RWPE2 (cell line): ENCODE measurements at places on chromosomes 16 and 17.

DNA sequence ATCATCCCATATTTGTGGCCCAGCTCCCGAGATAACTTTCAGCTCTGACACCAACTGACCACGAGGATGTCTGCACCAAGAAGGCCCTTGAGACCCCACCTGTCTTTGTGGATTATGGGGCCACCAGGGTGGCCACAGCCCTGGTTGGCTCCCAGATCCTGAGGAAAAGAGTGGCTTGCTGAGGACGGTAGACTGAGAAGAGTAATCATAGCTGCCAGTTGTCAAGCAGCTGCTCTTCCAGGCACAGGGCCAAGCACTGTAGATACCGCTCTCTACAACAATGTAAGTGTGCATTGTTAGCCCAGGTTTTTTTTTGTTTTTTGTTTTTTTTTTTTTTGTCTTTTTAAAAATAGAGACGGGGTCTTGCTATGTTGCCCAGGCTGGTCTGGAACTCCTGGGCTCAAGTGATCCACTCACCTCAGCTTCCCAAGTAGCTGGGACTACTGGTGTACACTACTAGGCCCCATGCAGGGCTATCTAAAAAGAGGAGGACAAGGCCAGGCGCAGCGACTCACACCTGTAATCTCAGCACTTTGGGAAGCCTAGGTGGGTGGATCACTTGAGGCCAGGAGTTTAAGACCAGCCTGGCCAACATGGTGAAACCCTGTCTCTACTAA, 9.6 kb downstream of the ZNF205 start:
- DNase-seq = no peak

DNA sequence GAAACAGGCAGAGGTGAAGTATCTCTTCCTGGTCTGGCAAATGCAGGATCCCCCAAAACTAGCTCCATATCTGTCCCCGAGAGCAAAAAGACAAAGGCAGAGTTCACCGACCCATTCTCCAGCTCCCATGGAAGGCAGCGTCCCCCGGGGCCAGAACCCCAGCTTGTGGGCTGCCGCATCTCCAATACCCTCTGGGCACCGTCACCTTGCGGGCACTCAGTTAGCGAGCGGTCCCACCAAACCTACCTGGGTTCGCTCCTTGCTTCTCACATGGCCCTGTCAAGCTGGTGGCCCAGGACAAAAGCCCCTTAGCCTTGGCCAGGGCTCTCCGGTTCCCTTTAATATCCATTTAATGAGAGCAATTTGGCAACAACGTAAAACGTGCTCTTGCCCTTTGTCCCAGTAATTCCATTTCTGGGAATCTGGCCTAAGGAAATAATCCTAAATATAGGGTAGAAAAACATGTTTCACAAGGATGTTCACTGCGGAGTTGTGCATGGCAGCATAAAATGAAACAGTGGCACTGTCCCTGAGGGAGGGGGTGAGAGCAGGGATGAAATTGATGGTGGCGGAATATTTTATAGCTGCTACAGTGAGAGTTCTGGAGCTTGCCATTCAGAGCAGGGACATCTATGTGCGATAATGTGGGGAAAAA, 157.1 kb downstream of the CMIP start:
- DNase-seq = no peak

DNA sequence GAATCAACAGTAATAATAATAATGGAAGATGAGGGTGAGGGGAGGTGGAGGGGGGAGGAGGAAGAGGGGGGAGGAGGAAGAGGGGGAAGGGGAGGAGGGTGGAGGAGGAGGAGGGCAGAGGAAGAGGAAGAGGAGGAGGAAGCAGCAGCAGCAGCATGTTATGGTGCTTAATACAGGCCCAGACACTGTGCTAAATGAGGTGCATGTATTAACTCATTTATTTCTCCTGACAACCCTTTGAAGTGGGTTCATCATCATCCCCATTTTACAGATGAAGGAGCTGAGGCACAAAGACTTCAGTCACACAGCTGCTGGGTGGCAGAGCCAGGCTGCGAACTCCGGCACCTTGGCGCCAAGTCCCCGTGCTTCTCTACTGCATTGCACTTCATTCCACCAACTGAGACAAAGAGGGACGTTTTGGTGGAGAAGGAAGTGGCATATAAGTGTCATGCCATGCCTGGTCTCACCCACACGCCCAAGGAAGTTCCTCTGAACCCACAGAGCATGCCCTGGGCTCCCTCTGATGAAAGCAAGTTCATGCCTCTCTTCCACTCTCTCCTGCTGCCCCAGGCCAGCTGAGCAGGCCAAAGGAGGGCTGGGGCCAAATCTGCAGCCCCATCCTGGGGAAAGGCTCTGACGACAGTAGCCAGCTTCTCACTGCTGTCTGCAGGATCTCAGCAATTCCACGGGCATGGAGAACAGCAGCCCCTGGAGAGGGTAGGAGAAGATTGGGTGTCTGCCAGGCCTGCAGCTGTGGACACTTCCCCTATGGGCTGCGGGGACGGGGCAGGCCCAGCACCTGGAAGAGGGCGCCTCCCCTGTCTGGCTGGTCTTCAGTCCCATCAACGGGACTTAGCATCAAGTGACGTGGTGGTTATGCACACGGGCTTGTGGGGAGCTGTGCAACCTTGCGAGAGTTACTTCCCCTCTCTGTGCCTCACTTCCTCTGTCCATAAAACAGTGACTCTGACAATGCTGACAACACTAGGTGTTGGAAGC, 21.8 kb downstream of the XYLT1 start:
- DNase-seq = no peak

DNA sequence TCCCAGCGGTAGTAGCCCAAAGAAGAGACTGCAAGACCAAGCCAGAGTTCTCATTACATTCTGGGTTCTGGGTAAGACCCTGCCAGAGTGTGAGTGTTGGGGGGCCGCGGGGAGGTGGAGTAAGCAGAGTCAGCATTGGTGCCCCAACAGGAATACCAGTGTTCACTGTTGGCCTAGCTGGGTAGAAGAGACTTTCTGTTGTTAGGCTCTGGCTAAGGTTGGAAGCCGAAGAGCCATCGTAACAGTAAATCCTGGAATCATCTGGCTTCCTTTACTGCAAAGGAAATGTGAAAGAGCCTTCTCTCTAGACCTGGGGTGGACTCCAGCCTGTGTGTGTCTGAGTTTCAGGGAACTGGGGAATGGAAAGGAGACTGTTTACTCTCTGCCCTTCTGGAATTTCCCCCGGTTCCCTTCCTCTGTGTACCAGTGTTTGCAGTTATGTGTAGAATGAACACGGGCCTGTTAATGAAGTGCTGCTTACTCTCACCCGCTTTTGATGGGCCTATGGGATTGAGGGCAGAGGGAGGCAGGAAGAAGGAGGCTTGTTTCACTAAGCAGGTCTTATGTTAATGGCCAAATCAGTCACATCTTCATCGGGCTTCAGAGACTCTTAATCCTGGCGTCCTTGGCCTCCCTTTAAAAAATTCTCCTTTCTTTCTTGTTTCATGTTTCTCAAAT, 68.5 kb downstream of the WWP2 start:
- DNase-seq = no peak

DNA sequence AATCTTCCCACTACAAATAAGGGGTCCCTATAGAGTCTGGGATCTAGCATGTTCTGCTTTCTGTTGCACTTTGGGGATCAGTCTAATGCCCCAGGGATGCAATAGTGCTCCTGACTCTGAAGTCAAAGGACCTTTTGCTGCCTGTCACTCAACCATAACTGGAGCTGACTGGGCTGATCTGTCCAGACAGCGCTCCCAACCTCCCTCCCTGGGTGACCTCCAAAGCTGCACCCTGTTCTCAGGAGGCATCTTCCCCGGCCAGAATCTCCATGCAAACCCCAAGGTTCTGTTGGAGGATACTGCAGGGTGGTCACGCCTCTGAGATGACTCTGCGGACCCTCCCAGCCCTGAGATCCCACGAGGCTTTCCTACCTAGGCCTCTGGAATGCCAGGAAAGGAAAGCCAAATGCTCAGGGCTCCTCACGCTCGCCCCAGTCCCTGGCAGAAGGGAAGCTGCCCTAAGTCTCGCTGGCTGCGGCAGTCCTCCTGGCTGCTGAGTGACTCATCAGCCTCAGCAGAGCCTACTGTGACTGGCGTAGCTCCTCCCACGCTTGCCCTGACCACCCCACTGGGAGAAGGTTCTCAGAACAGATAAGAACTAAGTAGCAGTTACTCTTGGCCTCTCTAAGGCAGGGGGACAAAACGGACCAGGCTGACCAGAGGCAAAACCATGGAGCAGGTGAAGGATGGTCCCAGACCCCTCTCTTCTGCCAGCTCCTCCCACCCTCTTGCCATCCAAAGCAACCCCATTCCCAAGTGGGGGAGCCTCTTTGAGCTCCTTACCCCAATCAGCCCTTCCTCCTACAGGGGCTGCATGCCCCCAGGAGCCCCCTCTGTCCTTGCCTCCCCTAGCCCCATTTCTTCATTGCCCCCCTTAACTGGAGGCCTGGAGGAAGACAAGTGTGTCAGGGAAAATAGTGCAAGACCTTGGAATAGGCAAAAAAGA, 124.1 kb upstream of the TNRC6C start:
- DNase-seq = peak; percentile 80

DNA sequence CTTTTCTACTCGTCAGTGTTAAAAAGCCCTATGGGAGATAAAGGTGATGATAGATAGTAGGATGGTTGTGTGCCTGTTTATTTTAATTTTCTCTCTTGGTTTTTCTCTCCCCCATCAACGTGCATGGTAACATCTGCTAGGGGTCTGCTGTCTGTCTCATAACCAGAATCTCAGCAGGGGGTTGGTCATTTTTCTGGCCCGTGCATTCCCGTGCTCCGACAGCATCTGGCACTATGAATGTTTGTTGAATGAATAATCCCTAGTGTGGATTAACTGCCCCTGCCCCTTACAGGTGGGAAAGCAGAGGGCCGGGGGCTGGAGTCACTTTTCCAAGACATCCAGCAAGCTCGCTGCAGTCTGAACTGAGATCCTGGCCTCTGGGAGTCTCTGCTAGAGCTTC, 6.3 kb downstream of the CA5A start:
- DNase-seq = no peak

DNA sequence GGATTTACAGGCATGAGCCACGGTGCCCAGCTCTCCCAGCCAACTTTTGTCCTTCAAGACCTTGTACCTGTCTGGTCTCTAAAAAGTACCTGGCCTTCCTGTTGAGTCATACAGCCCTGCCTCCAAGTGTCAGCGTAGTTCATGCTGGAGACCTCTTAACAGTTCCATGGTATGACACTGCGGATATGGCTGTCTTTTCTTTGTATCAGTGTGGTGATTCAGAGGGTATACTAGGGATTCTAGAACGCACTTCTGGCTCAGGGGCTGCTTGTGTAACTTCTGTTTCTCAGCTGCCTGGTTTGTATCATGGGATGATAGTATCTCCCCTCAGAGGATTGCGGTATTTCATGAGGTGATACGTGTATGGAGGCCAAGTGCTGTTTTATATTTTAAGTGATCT, 2.0 kb upstream of the TMEM11 start:
- DNase-seq = no peak

- peak; percentile 67 for DNase-seq
Measured at GRCh38 chr17:83058266-83058798, 21.1 kb upstream of the METRNL start.

DNA sequence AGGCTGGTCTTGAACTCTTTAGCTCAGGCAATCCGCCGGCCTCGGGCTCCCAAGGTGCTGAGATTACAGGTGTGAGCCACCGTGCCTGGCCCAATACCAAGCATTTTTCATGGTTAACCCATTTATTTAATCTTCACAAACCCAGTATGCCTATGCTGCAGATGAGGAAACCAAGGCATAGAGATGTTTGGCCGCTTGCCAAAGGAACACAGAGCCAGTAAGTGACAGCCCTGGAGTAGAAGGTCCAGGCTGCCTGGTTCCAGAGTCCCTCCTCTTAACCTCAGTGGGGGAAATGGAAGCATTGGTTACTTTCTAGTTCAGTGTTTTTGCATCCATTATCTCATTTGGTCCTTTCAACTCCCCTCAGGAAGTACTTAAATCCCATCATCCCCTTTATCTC, 15.3 kb upstream of the ARL5C start:
- DNase-seq = no peak

DNA sequence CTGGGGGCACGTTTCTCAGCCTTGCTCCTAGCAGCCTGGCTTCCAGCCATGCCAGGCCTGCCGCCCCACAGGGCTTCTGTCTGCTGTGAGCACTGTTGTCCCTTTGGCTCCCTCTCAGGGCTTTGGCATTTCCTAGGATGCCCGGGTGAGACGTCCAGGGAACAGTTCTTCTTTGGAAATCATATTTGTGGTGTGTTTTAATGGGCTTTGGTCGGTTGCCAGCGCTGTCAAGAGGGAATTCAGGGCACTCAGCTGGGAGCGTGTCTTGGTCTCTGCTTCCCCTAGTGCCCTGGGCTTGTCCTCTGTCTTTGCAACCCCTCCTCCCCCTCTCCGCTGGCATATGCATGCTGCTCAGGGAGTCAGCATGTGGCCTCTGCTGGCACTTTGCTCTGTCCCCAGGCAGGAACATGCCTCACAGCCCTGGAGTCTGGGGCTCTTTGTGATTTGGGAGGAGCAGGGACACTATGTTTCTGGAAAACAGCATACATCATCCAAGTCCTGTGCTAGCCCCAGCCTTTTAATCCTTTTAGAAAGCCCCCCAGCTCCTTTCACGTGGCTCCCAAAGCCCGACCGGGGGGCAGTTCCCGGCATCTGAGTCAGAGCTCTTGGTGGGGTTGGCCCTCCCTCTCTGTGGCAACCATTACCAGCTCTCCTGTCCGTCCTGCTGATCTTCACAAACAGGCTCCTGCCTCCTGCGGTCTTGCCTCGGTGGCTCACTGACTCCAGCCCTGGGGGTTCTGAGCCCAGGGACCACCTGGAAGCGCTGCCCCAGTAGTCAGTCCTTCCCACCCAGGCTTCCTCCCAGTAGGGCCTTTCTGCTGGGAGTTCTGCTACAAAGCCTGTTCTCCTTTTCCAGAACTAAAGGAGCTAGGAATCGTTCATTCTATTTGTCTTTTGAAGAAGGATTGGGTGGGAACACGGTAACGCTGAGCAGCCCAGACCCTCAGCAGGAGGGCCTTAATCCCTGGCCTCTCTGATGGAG, 26.7 kb downstream of the SAP30BP start:
- peak; percentile 97 for DNase-seq

DNA sequence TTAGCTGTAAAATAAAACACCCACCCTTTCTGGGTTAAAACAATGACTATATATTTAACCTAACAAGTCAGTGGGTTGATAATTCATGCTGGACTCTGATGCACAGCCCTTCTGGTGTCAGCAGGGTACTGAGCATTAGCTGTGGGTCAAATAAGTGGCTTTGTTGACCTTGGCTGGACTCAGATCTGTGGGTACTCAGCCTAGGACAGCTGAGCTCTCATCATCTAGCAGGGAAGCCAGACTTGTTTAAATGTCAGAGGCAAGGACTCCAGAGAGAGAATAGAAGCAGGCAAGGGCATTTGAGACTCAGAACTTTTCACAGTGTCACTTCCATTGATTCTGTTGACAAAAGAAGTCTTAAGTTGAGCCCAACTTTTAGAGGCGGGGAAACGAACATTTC, 1063.8 kb upstream of the CDH8 start:
- DNase-seq = no peak

GRCh38 chr17:8155231-8155995, 3.2 kb upstream of the PER1 start:
- no peak for DNase-seq

GRCh38 chr17:79617304-79617703, 6.5 kb upstream of the RBFOX3 start:
- DNase-seq = peak; percentile 33
